A172 (cell line): ENCODE measurements at places on chromosomes 7 and 10. TPM values are rescaled to one million over a fixed set of nuclear protein-coding genes. Genes with fewer than 3 reads are reported as not detected.

- no peak for DNase-seq
Measured at GRCh38 chr10:71618176-71618575, 101.4 kb downstream of the C10orf105 start.

DNA sequence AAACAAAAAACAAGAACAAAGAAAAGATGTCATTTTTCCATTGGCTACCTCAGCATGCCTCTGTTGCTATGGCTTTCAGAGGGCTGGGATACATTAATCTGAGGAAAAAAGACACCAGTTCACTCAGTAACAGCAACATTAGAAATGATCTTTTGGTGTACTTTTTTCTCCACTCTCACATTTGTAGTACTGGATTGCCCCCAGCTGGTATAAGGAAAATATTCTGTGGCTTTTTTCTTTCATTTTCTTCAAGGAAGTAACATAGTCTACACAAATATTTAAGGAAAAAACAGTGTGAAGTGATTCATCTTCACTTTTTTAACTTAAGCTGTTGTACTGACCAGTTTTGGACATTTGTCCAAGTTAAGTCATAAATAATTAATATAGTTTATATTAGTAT, 482.3 kb downstream of the SORCS1 start:
- no peak for DNase-seq

DNA sequence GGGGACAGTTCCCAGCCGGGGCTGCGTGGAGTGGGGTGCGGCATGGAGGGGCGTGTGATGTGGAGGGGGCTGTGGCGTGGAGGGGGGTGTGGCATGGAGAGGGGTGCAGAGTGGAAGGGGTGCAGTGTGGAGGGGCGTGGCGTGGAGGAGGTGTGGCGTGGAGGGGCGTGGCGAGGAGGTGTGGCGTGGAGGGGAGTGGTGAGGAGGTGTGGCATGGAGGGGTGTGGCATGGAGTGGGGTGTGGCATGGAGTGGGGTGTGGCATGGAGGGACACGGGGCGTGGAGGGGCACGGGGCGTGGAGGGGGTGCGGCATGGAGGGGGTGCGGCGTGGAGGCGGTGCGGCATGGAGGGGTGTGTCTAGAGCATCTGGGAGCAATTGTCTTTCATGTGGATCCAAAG, 33.6 kb downstream of the NKX6-2 start:
- no peak for DNase-seq

DNA sequence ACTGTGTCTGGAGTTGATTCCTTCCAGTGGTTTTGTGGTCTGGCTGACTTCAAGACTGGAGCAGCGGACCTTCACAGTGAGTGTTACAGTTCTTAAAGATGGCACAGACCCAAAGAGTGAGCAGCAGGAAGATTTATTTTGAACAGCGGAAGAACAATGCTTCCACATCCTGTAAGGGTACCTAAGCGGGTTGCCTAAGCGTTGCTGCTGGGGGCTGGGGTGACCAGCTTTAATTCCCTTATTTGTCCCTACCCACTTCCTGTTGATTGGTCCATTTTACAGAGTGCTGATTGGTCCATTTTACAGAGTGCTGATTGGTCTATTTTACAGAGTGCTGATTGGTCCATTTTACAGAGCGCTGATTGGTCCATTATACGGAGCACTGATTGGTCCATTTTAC, 13.2 kb downstream of the AKR1B15 start:
- peak; percentile 76 for DNase-seq

- DNase-seq: peak; percentile 50
Measured at GRCh38 chr7:117143580-117143979, 179.3 kb downstream of the WNT2 start.

DNA sequence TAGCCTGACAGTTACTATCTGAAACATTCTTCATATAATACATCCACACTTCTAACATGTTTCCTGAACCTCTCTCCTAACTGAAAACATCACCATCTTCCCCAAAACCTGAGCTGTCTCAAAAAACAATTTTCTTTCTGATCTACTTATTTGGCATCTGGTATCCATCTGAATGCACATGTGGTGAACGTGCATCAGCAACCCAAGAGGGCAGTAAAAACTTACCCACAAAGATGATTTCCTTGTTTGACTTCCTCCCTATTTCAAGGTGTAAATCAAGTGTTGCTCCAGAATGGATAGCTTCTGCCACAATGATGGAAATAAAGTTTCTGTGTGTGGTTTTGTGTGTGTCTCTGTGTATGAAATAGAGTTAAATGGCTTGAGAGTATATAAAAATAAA, 500.4 kb downstream of the MAGI2 start:
- no peak for DNase-seq

GRCh38 chr7:30256349-30256858, 28.0 kb upstream of the ZNRF2 start:
- DNase-seq: no peak

GRCh38 chr10:113530476-113530875, 22.4 kb upstream of the HABP2 start:
- DNase-seq: no peak

DNA sequence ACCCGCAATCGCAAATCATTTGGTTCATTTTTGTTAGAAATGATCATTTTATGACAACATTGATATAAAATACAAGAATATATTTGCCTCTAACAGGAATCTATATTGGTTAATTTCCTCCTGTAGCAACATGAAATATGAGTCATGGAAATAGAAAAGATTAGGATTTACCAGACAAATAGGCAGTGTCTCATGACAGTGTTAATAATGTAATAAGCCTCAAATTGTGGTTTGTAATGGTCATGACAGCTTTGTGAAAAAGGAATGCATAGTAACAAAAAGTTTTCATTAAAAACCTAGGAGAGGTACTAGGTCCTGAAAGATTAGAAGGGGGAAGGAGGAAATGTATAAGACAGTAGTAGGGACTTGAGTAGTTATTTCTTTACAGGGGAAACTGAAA, 7.9 kb upstream of the SLK start:
- DNase-seq: no peak

- no peak for DNase-seq
Measured at GRCh38 chr10:114506871-114507385, 102.6 kb upstream of the AFAP1L2 start.

DNA sequence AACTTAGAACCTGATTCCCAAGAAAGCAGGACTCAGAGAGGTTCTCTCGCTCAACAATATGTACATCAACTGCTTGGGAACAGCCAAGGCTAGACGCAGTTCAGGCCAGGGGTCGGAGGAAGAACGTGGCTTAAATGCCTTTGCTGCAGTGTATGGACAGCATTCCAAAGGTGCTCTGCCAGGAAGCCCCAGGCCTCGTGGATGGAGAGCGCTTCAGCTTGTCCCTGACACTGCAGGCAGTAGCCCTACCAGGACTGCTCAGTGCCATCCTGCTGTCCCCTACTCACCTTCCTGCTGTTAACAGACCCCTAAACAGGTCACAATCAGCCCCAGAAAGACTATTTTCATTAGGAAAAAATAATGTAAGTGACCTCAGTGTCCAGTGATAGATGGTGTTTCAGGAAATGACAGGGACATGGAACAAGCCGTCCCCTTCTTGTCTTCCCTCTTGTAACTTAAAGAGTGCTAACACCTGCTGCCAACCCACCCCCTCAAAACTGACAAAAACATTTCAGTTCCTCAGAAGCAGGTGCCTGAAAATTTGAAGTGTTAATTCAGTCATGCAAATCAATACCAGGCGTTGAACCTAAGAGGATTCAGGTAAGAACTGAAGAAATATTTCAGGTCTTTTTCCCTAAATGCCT, 16.5 kb downstream of the CREB3L2 start:
- no peak for DNase-seq

GRCh38 chr7:103833401-103833800, 156.1 kb downstream of the RELN start:
- no peak for DNase-seq

DNA sequence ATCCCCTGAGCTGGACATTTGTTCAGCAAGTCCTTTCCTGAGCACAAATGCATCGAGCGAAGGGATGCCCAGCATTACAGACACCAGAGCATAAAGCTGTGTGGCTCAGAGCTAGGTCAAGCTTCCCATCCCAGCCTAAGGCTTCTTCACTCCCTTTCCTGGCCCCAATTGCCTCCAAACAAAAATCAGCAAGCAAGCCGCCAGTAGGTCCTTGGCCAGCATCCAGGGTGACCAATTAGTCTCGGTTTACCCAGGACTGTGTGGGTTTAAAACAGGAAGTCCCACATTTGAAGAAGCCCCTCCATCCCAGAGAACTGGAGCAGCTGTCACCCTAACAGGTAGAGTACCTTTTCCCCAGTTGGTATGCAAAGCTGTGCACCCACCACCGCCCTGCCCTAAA, 51.2 kb downstream of the PRKAG2 start:
- DNase-seq: no peak

DNA sequence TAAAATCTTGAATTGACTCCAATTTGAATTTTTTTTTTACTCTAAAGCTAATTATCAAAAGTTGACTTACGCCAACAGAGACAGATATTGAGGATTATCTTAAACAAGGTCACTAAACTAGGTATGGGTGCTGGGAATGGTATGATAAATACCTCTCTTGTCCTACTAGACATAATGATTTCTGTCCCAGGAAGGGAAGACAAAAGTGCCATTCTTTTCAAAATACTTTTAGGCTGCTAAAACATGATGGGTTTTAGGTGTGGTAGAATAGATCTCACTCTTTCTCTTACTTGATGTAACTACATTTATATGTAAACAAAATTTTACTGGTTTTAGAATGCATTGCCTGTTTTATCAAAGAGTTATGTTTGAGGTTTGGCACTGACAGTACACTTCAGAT, 15.1 kb downstream of the TMEM60 start:
- no peak for DNase-seq

DNA sequence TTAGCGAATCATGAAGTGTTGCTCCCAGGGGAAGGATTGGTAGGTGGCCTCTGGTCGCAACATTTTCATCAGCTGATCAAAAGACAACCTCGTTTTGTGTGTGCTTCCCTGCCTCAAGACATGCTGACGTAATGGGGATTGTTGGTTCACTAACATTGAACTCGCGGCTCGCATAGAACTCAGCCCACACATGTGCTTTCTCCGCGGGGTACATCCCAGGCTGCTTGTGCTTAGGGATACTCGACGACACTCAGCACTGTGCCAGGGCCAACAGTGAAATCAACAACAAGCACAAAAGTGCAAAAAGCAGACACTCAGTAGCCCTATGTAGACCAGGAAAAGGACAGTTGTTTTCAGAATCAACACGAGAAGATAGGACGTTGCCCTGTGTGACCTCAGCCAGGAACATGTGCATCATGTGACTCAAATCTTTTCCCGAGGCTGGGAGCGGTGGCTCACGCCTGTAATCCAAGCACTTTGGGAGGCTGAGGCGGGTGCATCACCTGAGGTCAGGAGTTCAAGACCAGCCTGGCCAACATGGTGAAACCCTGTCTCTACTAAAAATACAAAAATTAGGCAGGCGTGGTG, 20.8 kb downstream of the WIPI2 start:
- DNase-seq: no peak

- DNase-seq: no peak
Measured at GRCh38 chr10:47453141-47454007, 30.5 kb downstream of the ANXA8 start.

DNA sequence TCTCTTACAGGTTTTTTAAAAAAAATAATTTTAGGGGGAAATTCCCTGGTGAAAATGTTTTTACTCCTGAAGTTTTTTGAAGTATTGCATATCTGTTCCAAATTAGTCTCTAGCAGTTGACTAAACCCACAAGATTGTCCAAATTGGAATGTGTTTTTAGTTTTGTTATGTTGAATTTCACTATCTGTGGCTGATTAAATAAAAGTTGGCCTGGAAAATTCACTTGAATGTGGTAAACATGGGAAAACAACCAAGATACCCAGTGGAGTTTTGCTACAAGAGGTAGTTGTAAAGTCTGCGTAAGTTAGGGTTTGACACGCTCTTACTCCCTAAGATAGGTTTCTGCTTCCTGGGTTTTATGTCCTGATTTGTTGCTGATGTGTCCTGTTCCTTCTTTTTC, 3.3 kb downstream of the TSGA13 start:
- no peak for DNase-seq

GRCh38 chr10:98474628-98475027, 27.9 kb upstream of the HPS1 start:
- DNase-seq: no peak

The KLF14 gene
- 0.02 and 0.60 TPM in 2 replicates for total RNA-seq

The NUTM2D gene
- total RNA-seq: 0.36 and 0.98 TPM in 2 replicates

The CDNF gene
- 1.2 and 1.8 TPM in 2 replicates for total RNA-seq

The NRP1 gene
- 134 and 136 TPM in 2 replicates for total RNA-seq

The AGFG2 gene
- total RNA-seq: 6.8 and 8.8 TPM in 2 replicates

The SLC26A3 gene
- total RNA-seq: not detected in 2 replicates

The KIAA1549 gene
- 2.2 and 2.4 TPM in 2 replicates for total RNA-seq

The CTNNA3 gene
- under 0.01 TPM in 1 of 2 replicates, not detected in the other for total RNA-seq

The GFRA1 gene
- 21.3 and 38.0 TPM in 2 replicates for total RNA-seq

The TCAF2 gene
- total RNA-seq: 0.36 and 0.93 TPM in 2 replicates

The SPDYE16 gene
- not detected in 2 replicates for total RNA-seq
